Liver (tissue), 10 donors: ENCODE measurements at places on chromosomes 13 and 19.

- no peak for DNase-seq
Measured at GRCh38 chr13:95485518-95486144, 66.9 kb upstream of the CLDN10 start.

GRCh38 chr13:106369091-106369490 is 166.4 kb downstream of the EFNB2 start:
- no peak for DNase-seq

DNA sequence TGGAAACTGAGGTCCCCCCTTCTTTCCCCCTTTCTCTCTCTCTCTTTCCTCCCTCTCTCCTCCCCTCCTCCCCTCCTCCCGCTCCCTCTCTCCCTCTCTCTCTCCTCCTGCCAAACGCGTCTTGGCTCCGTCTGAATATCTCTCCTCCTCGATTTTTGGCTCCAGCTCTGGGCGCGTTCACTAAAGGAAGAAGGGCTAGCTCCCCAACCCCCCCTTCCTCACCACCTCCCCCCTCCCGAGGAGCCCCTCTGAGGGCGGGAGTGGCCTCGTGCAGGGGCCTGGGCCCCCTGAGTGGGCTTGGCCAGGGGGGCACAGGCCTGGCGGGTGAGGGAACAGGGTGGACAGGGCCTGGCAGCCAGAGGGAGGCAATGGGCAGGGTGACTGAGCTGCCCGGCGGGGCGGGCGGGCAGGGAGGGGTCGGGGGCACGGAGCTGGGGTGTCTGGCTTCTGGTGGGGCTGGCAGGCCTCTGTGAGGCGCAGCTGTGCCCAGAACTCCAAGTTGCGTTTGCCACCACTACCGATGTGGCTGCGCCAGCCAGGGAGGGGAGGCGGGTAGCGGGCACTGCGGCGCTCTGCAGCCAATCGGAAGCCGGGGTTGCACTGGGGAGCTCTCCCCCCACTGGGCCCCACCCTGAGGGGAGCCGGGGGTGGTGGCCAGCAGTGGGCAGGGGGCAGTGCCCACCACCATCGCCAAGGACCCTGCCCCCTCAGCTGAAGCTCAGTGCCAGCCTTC is 7.1 kb downstream of the NFIX start:
- DNase-seq, result no peak

DNA sequence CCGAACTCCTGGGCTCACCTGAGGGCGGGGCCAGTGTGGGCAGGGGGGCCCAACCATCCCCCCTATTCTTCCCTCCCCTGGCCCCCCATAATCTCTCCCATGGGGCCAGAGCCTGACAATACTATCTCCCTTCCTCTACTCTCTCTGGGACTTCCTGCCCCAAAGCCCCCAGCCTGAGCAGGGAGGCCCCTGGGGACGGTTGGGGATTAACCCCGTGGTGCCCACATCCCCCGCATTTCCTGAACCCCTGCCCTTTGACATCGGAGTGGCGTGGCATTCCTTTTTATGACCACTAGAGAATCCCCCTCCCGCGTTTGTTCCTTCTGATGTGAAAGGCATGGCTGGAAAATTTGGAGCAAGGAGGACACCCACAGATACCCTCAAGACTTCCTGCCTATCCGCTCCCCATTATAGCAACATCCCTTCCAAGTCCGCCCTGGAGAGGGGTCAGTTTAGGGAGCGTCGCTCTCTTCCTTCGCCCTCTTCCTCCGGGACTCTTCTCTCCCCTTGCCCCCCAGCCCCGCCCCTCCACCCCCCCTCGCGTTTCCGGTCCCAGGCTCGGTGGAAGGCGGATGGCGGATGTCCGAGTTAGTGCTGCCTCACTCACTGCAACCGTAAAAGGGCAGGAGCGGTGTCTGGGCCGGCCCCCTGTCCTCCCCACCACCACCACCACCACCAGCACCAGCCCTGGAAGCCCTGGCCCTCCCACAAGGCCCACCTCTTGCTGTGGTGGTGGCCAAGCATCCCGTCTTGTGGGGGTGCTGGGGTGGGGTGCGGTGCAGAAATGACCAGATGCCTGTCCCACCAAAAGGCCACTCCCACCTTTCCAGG is 1.8 kb downstream of the VASP start:
- DNase-seq, result no peak

DNA sequence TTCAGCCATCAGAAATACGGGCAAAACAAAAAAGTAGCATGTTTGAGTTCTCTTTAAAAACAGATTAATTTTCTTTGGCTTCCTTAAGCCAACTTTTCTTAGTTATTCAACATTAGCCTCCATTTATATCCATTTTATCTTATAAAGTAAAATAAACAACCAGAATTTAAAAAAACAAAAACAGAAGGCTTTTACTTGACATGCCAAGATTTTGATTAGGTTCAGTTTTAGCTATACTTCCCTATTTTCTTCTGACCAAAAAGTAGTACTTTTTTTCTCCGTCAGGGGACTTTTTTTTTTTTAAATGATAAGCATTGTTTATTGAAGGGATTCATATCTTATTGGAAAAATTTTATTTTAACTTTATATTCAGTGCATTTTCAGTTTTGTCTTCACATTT is 18.1 kb downstream of the RNASEH2B start:
- no peak for DNase-seq

DNA sequence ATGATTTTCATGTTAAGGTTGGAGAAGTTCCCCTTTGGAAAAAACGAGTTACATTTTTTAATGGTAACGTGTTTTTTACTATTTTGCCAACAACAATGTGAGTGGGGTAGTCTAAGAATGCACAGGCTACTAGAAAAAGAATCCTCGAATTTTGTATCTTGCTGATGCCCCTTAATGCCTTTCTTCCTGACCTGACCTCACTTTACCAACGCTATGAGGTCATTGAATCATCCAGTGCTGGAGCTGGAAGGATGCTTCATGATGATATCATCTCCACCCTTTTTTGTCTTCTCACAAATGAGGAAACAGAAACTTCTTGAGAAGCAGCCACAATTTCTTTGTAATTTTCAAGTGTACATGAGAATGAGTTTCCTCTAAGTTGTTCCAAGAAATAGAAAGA is 8.2 kb upstream of the UBL3 start:
- DNase-seq, result no peak

DNA sequence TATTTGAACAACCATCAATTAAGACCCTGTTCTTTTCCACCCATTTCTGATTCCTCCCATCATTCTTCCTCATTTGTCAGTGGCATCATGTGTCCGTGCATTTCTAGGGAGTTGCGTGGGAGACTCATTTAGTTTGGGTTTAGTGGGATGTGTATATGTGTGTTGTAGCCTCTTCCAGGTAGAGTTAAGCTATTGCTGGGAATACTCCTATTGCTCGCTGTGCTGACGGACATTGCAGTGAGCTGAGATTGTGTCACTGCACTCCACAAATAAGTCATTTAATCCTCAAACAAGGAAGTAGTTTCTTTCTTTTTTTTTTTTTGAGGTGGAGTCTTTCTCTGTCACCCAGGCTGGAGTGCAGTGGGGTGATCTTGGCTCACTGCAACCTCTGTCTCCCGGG is 42.2 kb upstream of the RCBTB2 start:
- no peak for DNase-seq

DNA sequence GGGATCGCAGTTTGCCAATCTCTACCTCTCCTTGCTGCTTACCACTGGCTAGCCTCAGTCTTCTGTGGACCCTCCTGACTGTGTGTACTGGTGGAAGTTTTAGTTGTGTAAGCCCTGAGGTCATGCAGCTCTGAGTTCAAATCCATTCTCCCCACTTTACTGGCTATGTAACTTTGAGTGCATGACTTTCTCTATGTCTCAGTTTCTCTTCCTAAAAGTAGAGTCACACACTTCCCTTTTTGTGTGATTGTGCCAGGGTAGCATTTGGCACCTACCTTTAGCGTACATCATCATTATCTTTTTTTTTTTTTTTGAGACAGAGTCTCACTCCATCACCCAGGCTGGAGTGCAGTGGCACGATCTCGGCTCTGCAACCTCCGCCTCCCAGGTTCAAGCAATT is 70.3 kb downstream of the MAP4K1 start:
- no peak for DNase-seq

DNA sequence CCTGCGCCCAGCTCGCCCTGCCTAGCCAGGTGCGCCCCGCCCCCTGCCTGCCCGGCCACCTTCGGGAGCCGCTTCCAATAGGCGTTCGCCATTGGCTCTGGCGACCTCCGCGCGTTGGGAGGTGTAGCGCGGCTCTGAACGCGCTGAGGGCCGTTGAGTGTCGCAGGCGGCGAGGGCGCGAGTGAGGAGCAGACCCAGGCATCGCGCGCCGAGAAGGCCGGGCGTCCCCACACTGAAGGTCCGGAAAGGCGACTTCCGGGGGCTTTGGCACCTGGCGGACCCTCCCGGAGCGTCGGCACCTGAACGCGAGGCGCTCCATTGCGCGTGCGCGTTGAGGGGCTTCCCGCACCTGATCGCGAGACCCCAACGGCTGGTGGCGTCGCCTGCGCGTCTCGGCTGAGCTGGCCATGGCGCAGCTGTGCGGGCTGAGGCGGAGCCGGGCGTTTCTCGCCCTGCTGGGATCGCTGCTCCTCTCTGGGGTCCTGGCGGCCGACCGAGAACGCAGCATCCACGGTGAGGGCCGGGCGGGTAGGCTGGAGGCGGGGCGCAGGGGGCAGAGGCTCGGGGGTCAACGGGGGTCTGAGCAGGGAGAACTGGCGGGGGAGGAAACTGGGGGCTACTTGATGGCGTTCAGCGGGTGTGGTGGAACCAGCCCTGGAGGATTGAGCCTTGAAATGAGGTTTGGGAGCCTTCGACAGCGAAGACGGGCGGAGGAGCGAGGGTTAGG is at the start of gene SPINT2:
SPINT2 (plus strand) TSS at position 88 of the 727 bp plus-strand sequence; CDS start at position 408, 320 bp downstream.
- DNase-seq, result no peak

GRCh38 chr13:67070306-67070705 is 159.8 kb downstream of the PCDH9 start:
- DNase-seq, result no peak

- DNase-seq, result no peak
Measured at GRCh38 chr19:5964816-5965565, 12.9 kb downstream of the RANBP3 start.

DNA sequence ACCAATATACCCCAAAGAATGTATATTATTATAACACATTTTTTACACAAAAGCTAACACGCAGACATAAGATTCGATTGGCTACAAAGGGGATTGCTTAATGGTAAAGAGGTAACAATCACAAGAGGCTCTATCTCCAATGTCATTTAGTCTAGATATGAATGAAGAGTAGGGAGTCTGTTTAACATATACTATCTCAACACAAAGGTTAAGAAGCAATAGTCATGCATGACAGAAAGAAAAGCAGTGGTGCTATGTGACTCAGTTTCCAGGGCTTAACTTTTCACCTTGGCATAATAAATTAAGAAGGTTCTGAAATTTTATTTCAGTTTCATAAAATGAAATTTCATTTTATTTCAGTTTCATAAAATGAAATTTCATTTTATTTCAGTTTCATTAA is 33.3 kb downstream of the UFM1 start:
- DNase-seq, result no peak

GRCh38 chr19:43152214-43152613 is 34.1 kb downstream of the PSG5 start:
- DNase-seq, result no peak

GRCh38 chr19:35641515-35642151 is at the start of gene ETV2:
Gene ETV2 (plus strand): TSS chr19:35641745. CDS start chr19:35642461, 716 bp downstream.
- DNase-seq, result peak; percentile 48

GRCh38 chr13:95388420-95389079 is 87.3 kb upstream of the ABCC4 start:
- no peak for DNase-seq

DNA sequence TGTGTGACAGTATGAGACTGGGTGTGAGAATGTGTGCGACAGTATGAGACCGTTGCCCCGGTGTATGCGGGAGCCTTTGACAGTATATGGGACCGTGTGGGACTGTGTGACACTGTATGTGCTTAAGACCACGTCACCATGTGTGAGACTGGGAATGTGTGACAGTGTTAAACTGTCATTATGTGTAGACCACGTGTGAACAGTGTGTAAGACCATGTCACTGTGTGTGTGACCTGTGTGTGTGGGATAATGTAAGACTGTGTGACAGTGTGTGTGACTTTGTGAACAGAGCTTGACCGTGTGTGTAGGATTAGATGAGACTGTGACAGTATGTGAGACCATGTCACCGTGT is 549 bp downstream of the ZNF583 start:
- DNase-seq, result no peak

- no peak for DNase-seq
Measured at GRCh38 chr19:41792513-41793413, 3.6 kb upstream of the CEACAM3 start.

DNA sequence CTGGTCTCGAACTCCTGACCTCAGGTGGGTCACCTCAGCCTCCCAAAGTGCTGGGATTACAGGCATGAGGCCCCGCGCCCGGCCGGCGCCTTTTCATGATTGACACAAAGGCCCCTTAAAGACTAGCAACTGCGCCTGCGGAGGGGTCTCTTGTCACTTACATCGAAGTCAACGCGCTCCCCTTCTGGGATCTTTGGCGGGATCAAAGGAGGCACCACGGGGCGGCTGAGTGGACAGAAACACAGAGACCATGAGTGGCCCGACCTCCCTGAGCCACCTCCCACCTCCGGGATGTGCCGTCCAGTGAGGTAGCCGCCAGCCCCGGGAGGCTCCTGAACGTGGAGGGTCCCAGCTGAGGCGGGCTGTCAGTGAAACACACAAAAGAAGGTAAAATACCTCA is 7.3 kb downstream of the TNNT1 start:
- no peak for DNase-seq

DNA sequence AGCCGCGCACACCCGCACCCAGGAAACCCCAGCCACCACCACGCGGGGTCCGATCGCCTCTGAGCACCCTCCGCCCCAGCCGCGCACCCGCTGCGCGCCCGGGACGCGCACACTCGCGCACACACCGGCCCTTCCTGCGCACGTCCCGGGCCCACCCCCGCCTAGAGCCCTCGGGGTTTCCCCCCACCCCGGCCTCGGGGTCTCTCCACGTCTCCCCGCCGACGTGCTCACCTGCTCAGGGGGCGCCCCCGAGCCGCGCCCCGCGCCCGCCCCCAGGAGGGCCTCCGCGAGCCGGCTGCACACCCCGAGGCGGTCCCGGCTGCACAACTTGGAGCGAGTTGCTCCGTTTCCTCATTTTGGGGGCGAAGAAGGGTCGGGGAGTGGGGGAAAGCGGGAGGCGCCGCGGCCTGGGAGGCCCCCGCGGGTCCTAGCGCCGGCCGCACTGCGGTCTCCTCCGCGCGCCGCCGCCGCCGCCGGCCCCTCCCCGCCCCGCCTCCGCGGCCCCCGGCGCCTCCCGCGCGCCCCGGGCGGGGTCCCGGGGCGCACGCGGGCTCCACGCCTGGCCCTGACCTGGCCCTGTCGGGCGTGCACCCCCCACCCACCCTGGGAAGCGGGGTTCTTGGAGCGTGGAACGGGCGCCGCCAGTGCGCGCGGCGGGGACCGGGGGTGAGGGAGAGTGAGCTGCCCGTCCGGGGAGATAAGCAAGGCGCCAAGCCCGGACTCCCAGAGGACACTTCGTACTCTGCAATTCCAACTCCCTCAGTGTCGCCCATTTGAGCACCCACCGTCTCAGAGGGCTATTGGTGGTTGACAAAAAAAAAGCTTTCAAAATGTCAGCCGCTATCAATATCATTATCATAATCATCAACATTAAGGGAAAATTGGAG is at the start of gene MATK:
MATK (minus strand) TSS at position 444 of the 887 bp plus-strand sequence. CDS start 1,246 bp downstream, outside the sequence.
- DNase-seq, result no peak

GRCh38 chr19:28829762-28830161 is 383.2 kb downstream of the UQCRFS1 start:
- DNase-seq, result no peak

GRCh38 chr19:50878851-50879250 is 5.6 kb downstream of the KLK2 start:
- DNase-seq, result no peak

GRCh38 chr19:3932931-3933810 is at the start of gene NMRK2:
Gene NMRK2 (plus strand): TSS chr19:3933069. CDS start chr19:3933672, 603 bp downstream.
- no peak for DNase-seq

- no peak for DNase-seq
Measured at GRCh38 chr19:55500368-55500952, 12.2 kb downstream of the SSC5D start.

GRCh38 chr19:33552191-33552927 is 30.8 kb upstream of the PEPD start:
- no peak for DNase-seq
